IMR-90 (cell line): ENCODE measurements at places on chromosomes 13 and 19. TPM values are rescaled to one million over a fixed set of nuclear protein-coding genes. Genes with fewer than 3 reads are reported as not detected.

Gene ZBTB45
- total RNA-seq = 1.4 TPM in 2 replicates

DNA sequence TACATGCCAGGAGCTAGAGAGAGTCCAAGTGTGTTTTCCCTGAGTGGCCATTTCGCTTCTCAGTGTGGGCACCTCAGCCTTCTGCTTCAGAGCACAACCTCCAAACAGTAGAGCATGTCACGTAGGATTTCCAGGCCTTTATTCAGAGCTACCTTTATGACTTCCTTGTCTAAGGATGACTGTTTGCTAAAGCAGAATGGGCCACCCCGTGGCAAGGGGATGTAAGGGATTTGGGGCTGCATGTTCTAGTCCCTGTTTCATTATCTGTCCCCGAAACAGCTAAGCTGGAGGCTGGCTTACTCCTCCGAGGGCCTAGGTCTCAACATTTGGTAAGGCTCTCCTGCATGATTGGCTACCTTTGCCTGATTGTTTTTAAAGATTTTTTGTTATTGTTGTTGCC is 6.0 kb downstream of the RNASEH2B start:
- no peak for DNase-seq

DNA sequence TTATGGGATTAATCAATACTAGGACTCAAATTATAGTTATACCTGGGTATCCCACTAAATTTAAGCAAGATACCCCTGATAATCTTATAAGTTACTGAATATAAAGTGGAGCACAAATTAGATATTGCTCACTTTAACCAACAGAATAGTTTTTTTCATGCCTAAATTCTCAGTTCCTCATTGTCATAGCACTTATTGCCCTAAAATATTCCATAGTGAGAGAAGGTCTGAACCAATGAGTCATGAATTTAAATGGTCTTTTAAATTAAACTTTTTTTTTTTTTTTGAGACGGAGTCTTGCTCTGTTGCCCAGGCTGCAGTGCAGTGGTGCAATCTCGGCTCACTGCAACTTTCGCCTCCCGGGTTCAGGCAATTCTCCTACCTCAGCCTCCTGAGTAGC is 42.4 kb downstream of the ZNF136 start:
- DNase-seq = no peak

GRCh38 chr19:651991-652390 is 11.0 kb downstream of the RNF126 start:
- no peak for DNase-seq

- no peak for DNase-seq
Observed at GRCh38 chr13:82606008-82606407, 1276.3 kb downstream of the SLITRK1 start.
